ENCODE measurements at places on chromosomes 13 and 19.

- no peak for DNase-seq
Observed at GRCh38 chr13:95182570-95183265, 118.5 kb downstream of the ABCC4 start.

GRCh38 chr13:101190337-101190736 is 226.0 kb downstream of the NALCN start:
- DNase-seq, result no peak

- DNase-seq, result no peak
Observed at GRCh38 chr13:57604442-57604841, 27.1 kb upstream of the PCDH17 start.

DNA sequence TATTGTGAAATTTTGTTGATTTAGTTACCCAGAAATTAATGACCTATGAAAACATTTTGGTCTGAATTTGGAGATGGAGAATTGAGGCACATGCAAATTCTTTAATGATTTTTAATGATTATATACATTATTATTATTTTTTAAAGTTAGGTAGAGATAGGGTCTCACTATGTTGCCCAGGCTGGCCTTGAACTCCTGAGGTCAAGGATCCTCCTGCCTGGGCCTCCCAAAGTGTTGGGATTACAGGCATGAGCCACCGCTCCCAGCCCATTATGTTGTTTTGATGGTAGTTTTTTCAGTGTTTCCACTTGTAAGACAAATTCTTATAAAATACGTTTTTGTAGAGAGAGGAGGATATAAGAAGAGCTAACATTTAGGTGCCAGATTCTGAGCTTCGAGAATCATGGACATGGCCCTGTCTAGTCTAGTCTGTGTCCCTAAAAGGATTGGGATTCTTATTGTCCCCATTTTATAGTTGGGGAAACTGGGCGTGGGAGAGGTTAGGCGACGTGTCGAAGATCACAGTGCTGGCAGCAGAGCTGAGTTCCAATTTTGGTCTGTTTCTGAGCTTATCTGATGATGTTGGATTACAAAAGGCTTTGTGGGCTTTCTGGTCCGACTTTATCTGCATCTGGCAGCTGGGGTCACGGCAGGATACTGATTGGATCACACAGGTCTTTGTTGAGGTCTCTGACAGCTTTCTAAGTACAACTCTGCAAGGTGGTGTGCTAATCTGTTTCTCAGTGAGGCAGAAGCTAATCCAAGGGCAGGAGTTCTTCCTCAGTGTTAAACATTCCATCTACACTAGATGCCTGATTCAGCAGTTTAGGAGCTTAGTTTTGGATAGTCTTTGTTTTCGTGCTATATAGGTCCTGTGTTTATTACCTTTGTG is 7.5 kb upstream of the WDR88 start:
- peak; percentile 82 for DNase-seq

GRCh38 chr13:43730642-43731041 is 56.1 kb downstream of the ENOX1 start:
- DNase-seq, result no peak

DNA sequence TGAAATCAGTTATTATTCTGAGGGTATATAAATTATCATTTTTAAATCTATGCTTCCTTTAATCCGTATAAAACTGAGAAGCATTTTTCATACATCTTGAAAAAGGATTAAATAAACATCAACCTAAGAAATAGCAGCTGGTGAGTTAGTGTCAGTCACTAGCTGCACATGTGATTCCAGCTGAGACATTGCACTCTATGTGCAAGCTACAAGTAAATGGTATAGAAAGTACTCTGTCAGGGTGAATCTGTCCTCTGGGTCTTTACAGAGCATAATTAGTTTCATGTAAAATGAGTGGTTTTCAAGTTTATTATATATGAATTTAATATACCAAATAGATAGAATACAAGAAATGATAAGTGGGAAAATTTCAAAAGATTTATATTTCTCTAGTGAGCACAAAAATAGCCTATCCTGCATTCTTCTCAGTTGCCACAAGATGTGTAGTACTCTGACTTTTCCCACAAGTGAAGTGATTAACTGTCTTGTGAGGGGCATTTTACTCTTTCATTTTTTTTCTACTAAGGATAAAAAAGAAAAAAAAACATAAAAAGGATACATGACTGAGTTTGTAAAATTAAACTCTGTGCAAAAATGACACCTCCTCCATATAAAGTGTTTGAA is 1372.1 kb downstream of the PCDH9 start:
- no peak for DNase-seq

DNA sequence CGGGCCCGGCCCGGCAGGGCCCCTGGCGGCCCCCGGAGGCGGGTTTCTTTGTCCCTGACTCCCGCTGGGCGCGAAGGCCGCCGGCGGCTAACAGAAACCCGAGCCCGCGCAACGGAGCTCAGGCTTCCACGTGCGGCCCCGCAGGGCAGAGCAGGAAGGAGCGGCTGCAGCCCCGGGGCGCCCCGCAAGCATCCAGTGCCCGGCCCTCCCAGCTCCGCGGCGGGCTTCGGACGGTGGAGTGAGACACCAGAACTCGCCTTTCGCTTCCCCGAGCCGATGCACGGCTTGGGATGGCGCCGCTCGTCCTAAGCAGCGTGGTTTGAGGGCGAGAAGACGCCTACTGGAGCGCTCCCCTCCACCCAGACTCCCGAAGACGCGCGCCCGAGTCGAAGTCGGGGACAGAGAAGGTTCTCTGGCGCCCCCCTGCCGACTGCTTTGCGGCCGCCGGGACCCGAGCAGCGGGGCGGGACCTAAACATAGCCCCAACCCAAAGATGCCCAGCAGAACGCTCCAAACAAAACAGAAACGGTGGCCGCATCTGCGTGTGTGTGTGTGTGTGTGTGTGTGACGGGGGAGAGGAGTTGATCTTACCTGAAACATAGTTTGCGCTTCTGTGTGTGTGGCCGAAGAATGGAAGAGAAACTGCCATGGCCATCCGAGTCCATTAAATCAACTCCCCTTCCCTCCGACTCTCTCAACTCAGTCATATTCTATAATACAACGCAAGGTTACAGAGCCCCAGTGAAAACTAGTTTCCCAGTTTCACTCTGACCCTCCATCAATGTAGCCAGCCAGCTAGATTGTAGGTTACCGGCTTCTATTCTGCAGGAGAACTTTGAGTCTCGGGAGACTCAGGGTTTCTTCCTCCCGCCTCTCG is 629 bp upstream of the FGF9 start:
- peak; percentile 83 for DNase-seq

DNA sequence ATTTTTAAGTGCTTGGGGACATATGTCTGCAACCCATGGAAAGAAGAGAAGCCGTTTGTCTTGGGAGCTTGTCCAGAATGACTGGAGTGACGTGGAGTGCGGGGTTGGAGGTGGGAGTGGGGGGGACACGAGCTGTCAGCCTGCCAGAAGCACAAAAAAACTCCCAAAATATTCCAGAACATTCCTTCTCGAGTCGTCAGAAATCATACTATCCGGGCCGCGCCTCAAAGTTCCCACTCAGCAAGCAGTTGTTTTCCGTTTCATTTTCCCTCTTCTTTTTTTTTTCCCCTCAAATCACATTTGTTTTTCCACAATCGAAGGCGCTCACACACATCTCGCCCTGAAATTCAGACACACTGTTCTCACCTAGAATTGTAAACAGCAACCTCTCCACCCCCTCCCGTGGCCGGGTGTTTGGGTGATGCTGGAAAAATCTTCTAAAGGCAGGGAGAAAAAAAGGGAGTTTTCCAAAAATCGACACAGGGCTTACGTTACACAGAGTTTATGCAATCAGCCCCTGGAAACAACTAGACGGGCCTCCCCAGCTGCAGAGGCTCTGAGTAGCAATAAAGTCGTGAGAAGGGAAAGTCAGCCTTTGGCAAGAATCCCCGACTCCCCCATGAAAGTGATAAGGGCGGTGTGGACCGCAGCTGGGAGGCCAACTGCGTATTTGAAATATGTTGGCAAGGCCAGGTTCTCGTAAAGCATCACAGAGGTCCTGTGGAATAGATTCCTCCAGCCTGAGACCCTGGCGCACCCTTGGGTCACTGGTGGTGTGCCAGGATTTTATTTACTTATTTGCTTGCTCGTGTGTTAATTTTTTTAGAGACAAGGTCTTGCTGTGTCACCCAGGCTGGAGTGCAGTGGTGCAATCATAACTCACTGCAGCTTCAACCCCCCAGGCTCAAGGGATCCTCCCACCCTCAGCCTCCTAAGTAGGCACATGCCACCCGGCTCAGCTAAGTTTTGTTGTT is 31.2 kb upstream of the KLF2 start:
- no peak for DNase-seq

- DNase-seq, result no peak
Observed at GRCh38 chr19:40442328-40443130, 1.6 kb downstream of the SERTAD3 start.

DNA sequence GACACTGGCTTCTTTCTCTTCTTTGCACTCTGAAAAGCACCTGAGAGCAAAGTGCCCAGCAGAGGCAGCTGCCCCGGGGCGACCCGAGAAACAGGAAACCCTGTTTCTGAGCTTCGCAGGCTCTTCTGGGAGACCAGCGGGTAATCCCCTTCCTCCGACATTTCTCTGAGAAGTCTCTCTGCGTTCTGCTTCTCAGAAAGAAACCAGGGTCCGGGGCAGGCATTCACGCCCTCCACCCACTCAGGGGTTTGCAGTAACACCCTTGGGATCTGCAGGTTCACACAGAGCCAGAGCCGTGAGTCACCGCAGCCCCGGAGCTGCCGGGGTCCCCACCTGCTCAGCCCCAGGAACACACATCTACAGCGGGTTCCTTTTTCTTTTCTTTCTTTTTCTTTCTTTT is 86.0 kb downstream of the GADD45B start:
- DNase-seq, result peak; percentile 55

GRCh38 chr13:90420683-90421082 is 926.8 kb upstream of the MIR17HG start:
- no peak for DNase-seq

GRCh38 chr19:5667751-5668271 is 12.5 kb downstream of the MICOS13 start:
- peak; percentile 90 for DNase-seq

DNA sequence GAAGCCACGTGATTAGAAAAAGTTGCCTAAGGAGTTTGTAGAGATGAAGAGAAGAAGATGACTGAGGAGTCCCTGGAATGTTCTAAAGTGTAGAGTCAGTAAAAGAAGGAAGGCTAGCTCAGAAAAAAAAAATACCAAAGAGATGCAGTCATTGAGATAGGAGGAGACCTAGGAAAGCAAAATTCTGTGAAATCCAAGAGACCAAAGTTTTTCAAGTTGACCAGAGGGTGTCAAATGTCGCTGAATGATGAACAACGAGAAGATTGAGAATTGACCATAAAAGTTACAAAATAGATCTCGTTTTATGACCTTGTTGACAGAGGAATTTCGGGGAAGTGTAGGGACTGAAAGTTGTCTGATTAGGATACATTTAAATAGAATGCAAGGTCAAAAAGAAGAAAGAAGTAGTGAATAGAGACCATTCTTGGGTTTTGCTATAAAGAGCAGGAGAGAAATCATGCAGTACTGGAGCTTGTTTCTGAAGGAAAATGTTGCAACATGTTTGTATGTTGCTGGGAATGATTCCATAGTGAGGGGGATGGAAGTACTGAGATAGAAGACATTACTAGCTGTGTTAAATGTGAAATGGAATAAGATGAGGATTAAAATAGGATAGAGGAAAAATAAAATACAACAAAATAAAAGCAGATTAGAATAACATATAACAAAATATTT is 30.2 kb upstream of the HTR2A start:
- DNase-seq, result no peak

- DNase-seq, result peak; percentile 21
Observed at GRCh38 chr13:111907341-111907880, 159.5 kb upstream of the SOX1 start.

- no peak for DNase-seq
Observed at GRCh38 chr19:45592366-45592765, 7.8 kb upstream of the OPA3 start.

DNA sequence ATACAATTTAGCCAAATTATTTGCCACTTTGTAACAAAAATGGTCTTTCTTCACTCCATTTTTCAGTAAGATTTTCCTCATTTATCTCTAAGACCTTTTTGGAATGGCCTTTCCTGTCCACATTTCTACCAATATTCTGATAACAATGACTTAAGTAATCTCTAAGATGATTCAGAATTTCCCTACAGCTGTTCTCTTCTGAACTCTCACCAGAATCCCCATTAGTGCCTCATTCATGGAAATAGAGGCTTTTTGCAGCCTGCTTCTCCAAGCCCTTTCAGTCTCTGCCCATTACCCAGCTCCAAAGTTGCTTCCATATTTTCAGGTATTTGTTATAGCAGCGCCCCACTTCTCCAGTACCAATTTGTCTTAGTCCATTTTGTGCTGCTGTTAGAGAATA is 867.0 kb downstream of the GPC5 start:
- no peak for DNase-seq

DNA sequence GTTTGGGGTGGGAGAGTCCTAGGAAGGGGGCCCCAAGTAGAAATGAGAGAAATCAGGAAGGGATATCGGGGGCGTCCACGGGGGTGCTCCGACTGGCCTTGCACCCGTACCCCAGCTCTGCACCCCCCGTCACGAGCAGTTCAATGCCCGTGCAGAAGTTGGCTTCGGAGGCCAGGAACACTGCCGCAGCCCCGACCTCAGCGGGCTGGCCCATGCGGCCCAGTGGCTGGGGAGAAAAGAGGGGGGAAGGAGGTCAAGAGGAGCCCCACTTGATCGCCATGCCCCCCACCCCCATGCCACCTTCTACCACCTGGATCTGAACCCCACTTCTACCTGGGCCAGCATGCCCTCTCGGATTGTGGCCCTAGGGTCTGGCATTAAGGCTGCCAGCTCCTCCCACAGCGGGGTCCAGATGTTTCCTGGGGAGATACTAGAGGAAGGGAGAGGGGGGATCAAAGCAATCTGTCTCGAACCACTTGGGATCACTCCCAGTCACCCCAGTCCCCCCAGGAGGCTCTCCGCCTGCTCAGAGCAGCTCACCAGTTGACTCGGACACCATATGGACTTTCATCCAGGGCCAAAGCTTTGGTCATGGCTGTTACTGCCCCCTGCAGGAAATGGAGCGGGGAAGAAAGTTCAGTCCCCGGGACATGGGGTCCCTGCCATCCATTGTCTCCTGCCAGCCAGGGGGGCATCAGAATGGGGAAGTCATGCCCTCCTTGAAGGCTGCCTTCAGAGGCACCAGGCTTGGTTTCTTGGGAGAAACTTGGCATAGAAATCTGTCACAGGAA is 2.5 kb upstream of the BCAT2 start:
- peak; percentile 77 for DNase-seq

DNA sequence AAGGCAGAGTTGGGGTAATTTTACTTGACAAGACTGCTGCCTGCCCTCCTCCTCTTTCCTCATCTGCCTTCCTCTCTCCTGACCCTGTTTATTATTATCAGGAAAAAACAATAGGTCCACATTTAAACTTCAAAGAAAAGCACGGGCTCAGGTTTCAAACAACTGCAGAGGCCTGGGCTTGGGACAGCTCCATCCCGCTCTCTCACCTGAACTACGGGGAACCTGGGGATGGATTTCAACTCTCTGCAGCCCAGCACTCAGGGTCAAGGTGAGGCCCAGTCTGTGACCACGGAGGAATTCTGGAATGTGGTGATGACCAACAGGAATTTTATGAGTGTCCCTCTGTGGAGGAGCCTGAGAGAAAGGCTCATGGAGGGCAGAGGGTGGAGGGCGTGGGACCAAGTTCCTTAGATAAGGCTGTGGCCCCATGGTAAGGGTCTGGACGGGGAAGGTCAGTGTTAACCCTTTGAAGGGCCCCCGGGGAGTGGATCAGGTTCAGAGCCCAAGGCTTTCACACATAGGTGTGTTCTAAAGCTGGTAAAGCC is 220.8 kb upstream of the MAB21L1 start:
- DNase-seq, result peak; percentile 64

All from endodermal cell (in vitro differentiated cells).